ENCODE measurements at places on chromosomes 1 and 21. TPM values are rescaled to one million over a fixed set of nuclear protein-coding genes. Genes with fewer than 3 reads are reported as not detected.

- DNase-seq, result peak; percentile 46
Observed at GRCh38 chr1:48017716-48018115, 20.5 kb upstream of the TRABD2B start.

DIRAS3 gene
- total RNA-seq, result 0.77 TPM

- no peak for DNase-seq
Observed at GRCh38 chr1:13760340-13760739, 60.4 kb downstream of the PRDM2 start.

SLC22A15 gene
- 16.4 TPM for total RNA-seq

DNA sequence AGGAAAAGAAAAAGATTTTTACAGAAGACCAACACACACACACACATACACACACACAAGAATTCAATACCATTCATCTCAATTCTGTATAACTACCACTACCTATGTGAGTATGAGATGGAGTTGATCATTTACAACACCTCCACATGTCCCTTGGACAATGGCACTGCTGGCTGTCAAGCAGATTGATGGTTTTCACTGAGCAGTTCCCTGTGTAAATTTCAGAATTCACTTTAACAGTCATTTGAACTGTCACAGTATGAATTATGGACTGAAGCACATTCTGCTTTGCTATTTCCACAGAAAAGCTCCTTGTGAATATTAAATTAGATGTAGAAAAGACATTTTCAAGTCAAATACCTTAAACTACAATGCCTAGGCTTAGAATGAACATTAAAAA is 14.3 kb downstream of the KCNT2 start:
- DNase-seq, result no peak

DNA sequence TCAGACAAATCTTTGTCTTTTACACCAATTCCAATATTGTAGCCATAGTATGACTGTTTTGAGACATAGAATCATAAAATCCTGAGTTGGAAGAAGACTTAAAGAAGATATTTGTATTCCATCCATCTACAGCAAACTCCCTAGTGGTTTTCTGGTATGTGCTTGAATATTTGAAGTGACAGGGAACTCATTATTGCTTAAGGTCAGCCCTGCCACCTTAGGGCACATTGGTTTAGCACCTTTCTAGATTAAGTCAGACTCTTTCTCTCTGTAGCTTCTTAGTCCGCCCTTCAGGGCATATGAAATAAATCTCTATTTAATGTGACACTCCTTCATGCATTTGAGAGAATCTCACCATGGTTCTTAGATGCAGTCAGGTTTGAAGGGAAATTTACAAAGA is 49.8 kb downstream of the PTGER3 start:
- DNase-seq, result no peak

DNA sequence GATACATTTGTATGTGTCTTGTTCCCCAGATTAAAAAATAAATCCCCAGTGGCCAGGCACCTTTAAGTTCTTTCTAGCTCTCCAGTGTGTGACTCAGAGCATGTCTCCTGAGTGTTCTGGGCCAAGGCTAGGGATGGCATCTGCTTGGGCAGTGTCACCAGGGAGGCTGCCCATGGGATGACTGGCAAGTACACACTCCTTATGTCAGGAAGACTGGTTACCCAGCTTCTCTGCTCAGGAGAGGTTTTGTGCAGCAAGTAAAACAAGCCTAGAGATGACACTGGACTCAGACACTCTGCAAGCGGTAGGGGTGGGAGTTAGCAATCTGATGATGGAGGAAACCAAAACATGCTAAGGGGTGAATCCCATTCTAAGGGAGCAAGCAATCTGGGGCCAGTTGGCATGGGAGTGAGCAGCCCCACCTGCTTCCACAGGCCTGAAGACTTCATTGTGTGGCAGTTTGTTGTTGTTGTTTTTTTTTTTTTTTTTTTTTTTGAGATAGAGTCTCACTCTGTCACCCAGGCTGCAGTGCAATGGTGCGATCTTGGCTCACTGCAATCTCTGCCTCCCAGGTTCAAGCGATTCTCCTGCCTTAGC is 137.1 kb downstream of the EDEM3 start:
- no peak for DNase-seq

TMPRSS3 gene
- 2.1 TPM for total RNA-seq

DNA sequence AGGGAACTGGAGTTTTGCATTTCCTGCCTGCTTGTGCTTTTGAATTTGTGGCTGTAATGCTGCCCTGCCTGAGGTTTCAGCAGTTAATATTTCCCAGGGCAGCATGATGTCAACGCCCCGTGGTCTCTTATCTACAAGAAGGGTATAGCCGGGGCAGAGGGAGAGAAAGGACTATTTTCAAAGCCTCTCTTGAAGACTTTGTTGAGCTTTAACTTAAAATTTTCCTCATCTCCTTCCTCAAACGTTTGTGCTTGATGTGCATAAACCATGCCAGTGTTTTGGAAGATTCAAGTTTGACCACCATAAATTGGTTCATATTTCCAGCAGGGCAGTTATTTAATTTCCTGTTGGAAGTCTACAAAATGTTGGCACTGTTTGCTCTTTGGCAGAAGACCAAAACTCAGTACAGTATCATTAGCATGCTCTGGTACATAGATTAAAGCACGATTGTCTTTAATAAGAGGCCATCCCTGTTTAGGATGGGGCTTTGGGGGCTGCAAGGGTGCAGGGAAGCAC is 43.4 kb downstream of the ROR1 start:
- peak; percentile 72 for DNase-seq

DNA sequence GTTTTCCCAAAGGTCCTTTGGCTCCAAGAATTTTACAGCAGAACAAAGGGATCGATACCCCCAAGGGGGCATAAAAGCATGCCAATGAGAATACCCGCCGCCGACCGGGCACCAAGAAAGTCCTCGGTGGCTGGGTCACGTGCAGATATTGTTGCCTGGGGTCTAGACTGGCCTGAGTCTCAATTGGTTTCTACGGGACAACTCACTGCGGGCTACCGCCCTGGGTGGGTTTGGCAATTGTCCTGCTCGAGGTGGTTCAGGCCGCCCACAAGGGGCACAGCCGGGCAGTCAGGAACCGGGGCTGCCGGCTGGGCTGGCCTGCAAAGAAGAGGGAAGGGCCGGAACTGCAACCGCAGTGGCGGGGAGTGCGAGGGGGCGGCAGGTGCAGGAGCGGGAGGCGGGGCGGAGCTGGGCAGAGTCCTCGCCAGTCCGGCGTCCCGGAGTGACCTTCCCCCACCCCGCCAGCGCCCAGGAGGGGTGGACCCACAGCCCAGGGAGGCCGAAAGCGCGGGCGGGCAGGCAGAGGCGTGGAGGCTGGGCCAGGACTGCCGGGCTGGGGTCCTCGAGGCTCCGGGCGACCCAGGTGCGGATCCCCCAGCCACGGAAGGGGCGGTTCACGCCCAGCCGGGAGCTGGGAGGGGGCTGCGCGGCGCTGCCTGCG is 926 bp upstream of the ATP1B1 start:
- peak; percentile 66 for DNase-seq

RXFP4 gene
- not detected for total RNA-seq

ANGPTL1 gene
- total RNA-seq, result 18.4 TPM

OR10Z1 gene
- total RNA-seq, result not detected

DNA sequence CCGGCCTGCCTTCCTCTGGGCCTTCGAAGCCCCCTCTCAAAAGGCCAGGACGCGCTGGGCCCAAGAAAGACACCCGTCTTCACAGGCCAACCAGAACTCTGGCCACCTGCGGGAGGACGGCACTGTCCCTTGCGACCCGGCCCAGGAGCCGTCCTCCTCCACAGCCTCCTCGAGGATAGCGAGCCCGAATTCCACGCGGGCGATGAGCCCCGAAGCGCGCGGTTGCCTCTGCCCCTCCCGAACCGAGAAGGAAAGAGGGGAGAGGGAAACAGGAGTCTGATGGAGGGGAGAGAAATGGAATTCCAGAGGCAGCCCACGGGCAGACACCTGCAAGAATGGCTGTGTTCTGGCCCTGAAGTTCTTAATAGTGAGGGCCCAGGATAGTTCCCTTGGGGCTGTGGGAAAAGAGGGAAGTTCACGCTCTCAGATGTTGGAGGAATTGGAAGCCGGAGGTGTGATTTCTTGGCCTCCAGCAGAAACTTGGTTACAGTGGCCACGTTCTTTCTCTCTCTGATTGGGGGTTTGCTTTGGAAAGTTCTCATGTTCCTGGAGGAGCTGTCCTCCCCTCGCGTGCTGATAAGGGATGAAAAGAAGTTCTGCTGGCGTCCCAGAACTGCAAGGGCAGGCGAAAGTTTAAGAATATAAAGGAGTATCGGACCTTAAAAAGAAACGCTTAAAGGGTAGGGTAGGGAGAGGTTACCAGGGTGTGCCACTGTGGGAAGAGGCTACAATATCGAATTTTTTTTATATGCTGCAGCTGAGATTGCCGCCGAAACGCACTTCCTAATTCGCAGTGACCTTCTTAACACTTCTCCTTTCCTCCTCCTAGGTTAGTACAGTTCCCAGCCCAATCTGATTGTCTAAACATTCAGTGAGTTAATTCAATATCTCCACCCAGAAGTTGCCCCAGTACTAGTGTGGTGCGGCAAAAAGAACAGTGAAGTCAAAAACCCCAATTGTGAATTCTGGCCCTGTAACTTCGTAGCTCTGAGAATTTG is 5.8 kb upstream of the SLC44A5 start:
- peak; percentile 73 for DNase-seq

NOS1AP gene
- 1.8 TPM for total RNA-seq

DNA sequence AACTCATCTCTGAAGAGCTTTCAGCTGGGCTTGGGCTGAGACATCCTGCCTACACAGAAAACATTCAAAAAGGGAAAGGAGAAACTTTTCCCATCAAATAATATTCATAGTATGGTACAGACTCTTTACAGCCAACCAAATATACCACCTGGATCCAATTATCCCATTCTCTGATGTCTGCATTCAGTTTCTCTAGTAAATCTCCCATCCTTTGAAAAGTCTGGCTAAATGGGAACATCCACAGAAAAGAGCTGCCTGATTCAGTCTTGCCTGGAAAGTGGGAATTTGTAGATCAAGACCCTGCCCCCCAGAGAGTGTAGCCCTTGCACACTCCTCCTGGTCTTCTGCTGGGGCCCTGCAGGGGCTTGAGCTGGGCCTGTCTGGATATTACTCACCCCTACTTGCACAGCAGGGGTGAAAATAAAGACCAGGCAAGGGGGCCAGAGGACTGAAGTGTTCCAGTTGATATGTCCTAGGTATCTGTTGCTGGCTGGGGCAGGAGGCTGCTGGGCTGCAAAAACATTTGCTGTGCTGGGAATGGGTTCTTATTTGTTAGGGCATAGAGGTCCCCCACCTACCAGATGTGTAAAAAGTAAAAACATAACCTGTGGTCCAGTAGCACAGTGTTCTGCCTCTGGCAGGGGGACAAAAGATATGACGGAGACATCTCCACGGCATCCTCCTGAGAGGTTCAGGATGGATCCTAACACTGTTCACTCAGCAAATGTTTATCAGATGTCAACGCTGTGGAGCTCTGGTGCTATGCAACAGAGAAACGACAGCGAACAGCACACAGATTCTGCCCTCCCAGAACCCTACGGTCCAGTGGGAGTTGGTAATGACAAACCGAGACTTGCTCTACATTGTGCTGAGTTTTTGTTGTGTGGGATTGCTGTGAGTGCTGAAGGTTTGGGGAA is 140.3 kb downstream of the PLXNA2 start:
- no peak for DNase-seq

RAVER2 gene
- total RNA-seq, result 9.2 TPM

LIN28A gene
- 0.80 TPM for total RNA-seq

PLCH2 gene
- total RNA-seq, result 7.9 TPM
